ENCODE measurements at places on chromosomes 16 and 17.

- DNase-seq: no peak
Measured at GRCh38 chr17:80520810-80521455, 23.7 kb upstream of the RPTOR start.

DNA sequence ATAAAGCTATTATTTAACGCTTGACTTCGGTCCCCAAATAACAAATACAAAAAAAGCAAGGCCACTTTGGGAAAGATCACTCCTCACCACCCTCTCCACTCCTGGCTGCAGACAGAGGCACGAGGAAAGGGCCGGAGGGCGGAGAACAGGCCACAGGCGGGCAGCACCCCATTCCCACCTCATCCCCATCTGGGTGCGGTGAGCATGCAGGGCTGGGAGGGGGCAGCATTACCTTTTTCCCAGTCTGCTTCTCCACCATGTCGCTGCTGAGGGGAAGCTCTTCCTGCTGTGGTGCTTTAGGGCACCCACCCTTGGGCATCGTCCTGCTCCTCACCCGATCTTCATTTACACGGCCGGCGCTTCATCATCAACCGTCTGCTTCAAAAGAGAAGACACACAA is 99.2 kb downstream of the ZNF778 start:
- DNase-seq: no peak

- DNase-seq: no peak
Measured at GRCh38 chr16:24834459-24835335, 11.1 kb upstream of the SLC5A11 start.

GRCh38 chr17:41697122-41697962 is 8.7 kb downstream of the EIF1 start:
- no peak for DNase-seq

DNA sequence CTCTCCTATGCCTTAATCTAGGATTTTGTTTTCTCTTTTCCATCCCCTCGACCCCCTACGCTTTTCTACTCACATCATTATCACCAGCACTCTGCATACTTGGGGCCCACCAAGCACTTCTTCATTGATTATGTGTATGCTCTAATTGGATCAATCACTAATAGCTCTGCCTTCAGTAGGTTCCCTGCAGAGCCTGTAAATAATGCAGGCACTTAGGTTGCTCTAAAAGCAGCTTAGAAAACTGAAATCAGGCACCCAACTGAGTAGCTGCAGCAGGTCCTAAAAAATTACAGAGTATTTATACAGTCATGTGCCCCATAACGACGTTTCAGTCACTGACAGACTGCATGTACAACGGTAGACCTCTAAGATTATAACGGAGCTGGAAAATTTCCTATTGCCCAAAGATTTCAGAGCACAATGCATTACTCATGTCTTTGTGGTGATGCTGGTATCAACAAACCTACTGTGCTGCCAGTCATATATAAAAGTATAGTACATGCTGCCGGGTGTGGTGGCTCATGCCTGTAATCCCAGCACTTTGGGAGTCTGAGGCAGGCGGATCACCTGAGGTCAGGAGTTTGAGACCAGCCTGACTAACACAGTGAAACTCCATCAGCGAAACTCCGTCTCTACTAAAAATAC is 280.4 kb downstream of the HS3ST3B1 start:
- no peak for DNase-seq

All from glutamatergic neuron (in vitro differentiated cells).